ENCODE measurements at places on chromosomes 7 and 10. TPM values are rescaled to one million over a fixed set of nuclear protein-coding genes. Genes with fewer than 3 reads are reported as not detected.

Gene RTKN2
- 0.14 TPM for total RNA-seq

- DNase-seq, result no peak
Measured at GRCh38 chr7:142200206-142200605, 57.7 kb downstream of the PRSS58 start.

DNA sequence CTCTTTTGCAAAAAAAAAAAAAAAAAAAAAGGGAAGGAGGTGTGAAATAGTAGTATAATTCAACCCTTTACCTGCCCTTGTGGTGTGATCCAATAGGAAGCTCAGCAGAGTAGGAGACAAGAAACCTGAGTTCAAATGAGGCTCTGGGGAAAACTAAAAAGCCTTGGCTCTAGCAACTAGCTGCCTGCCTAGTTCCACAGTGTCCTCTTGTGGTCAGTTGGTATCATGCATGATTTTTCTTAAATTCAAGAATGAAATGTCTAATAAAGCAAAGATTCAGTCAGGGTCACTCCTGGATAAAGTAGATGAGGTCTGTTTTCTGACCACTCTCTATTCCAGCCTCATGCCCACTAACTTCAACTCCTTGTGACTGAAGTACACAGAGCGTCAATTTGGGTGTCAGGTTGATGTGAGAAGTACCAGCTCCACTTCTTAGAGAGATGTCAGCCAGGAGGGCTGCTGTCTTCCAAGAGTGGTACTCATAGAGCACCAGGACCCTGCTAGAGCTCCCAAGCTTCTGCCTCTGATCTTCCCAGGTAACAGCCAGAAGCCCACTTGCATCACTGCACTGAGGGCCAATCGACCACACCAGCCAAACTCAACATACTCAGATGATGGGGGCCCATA lies 10.5 kb downstream of the LSM5 start:
- DNase-seq, result no peak

Gene DGKB
- 1.5 TPM for total RNA-seq

- peak; percentile 64 for DNase-seq
Measured at GRCh38 chr7:44290252-44290620, 35.2 kb downstream of the CAMK2B start.

- DNase-seq, result no peak
Measured at GRCh38 chr7:95389516-95389915, 6.7 kb downstream of the PON3 start.

- no peak for DNase-seq
Measured at GRCh38 chr7:66359656-66360211, 154.6 kb downstream of the TPST1 start.

- no peak for DNase-seq
Measured at GRCh38 chr10:60513281-60513680, 123.6 kb upstream of the ANK3 start.

DNA sequence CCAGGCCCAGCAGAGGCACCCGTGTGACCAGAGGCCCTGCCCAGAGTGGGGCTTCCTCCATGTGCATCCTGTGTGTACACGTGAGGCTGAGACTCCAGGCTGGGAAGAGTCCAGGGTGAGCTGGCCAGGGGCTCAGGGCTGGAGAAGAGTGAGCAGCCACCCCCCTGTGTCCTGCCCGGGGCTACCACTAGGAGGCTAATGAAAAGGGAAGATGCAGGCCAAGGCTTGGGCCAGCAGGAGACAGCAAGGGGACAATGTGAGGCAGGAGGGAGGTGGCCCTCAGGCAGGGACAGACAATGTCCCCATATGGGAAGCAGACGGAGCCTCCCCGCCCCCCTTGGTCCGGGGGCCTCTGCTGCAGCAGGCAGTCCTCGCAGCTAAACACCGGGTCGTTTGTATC lies 102.0 kb downstream of the HIF1AN start:
- no peak for DNase-seq

GRCh38 chr7:128914566-128915151 lies 4.2 kb upstream of the KCP start:
- peak; percentile 47 for DNase-seq

GRCh38 chr7:150875791-150876190 lies 23.5 kb downstream of the AOC1 start:
- DNase-seq, result no peak

- DNase-seq, result peak; percentile 74
Measured at GRCh38 chr10:75098902-75099673, 12.4 kb upstream of the SAMD8 start.

DNA sequence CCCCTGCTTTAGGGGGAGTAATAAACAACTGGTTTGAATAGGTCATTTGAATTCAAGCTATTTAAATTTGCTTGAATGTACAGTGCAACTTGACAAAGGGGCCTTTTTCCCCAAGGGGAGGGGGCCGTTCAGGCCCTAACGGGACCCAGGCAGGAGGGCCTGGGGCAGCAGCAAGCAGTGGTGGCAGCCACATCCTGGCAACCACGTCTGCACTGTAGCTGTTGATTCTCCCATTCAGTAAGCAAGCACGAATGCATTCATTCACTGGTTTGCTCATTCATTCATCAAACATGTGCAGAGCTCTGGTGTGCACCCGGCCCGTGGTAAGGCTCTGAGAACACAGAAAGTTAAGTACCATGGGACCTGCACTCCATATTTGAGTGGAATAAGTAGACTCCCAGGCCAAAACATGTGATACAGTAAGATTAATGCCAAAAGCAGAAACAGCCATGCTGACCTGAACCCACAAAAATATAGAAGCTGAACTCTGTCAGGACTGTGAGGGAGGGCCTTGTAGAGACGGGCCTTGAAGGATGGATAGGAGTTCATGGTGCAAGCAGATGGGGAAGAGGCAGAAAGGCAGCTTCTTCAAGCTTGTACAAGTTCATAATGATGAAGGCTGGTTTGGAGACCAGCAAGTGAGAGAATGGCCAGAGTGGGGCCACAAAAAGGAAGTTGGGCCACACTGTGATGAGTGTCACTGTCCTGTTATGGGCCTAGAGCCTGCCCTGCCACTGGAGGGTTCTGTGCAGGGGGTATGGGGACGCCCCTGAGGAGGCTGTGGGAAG lies 29.3 kb upstream of the C10orf53 start:
- no peak for DNase-seq

DNA sequence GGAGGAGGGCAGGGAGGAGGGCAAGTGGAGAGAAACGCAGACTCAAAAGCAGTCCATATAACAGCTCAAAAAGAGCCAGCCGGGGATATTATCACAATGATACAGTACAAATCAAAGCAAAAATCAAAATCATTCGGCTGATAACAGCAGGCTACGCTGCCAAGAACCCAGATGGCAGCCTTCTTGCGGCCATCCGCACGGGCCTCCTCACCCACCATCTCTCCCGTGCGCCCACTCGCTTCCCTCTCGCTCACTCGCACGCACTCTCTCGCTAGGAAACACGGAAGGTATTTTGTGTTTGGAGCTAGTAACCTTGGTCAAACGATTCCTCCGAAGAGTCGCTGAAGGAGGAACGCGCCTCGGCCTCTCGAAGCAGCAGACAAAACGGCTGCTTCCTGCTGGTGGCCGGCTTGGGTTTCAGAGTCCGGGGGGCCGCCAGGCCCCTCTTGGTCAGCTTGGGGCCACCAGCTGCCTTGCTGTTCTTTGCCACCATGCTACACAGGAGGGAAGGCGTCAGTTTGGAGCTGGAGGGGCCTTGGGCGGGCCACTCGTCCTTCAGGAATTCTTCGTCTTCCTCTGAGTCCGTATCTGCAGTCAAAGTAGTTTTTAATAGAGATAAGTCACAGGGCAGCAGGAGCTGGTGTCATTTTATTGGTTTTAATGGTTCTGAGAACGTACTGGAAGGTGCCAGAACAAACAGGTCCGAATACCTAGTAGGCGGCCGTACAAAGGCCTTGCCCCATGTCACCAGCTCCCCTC lies 68.9 kb downstream of the SLC29A4 start:
- DNase-seq, result no peak

Gene CYP17A1
- 1.6 TPM for total RNA-seq

Gene IRF5
- 10.3 TPM for total RNA-seq

Gene CLRN3
- not detected for total RNA-seq

Gene MYOZ1
- 2.8 TPM for total RNA-seq

- no peak for DNase-seq
Measured at GRCh38 chr10:69669409-69669808, 39.4 kb downstream of the FAM241B start.

DNA sequence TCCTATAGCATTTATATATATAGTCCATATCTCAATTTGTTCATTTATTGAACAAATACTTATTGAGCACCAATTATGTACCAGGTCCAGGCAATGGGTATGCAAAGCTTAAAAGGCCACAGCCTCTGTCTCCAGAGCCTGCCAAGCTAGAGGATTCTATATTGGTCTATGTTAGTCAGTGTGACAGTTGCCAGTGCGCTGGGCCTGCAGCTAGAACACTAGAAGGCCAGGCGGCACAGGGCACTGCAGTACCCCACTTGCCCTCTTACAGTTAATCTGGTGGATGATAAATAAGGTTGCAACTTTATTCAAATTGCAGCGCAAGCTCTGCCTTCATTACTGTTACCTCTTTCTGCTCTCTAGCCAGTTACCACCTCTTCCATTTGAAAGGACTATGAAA lies 68.8 kb downstream of the PPP1R3C start:
- DNase-seq, result no peak

DNA sequence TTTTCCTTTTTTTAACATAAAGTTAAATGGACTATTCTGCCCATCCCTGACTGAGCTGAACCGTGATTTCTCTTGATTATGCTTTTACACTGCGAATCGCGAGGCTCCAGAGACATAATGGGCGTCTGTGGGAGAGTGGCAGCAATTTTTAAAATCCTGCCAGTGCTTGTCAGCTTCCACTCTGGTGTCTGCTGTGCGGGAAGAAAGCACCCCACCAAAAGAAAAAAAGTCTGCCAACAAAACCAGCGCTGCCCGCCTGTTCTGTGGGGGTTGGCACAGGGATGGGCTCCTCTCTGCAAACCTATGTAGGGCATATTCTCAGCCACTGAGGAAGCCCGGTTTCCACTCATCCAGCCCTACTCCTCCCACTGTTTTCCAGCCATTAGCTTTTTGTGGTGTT lies 592.3 kb upstream of the GALNT17 start:
- DNase-seq, result no peak

- DNase-seq, result no peak
Measured at GRCh38 chr7:130894146-130894908, 160.3 kb upstream of the KLF14 start.

DNA sequence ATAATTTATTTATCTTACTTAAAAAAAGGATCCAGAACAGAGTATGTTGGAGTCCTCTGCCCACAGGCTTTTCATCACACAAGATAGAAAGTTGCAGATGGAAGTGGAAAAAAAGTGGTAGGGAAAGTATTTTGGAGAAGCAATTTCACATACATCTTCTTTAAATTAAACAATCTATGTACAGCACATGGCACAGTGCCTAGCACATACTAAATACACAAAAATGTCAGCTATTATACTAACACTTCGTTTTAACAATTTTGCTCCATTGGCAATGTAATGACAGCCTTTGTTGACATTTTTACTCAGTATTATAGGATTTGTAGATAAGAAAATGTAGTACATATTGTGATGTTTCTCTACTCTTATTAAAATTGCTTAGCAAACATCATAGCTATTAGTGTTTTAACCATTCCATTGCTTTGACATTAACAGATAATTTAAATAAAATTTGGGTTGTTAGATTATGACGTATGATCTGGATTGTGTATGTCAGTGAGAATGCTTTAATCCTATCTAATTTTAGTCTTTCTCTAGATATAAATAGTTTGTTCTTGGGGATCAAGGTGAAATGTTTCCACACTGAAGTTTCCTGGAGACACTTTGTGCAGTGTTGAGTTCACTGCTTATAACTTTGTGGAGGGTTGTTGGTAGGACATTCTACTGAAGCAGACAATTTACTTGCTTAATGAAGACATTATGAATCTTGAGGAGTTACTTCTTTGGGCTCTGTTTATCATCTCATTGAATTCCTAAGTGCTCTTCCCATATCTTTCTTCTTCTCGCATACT lies 202.8 kb upstream of the DKK1 start:
- DNase-seq, result no peak

Gene WEE2
- not detected for total RNA-seq

Data from posterior vena cava (tissue), 2 donors.